CD4-positive, alpha-beta T cell treated with Interleukin-15 for 4 hours (primary cell): ENCODE measurements at places on chromosomes 6 and 20.

DNA sequence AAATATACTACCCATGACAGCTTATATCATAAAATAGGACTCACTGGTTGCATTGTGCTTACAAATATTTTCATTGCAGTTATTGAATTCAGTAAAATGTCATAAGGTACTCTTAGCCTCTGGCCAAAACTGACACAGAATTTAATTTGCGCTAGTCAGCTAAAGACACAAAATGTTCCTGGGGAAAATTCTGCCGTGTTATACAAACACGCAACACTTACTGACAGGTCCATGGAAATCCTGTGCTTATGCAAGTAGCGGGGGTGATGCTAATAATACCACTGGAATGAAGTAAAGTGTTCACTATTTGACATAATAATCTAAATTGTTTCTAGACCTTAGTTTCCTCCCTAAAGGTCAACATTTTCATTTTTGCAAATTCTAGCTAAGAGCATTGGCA, 354.4 kb upstream of the RSPO3 start:
- no peak for DNase-seq

- DNase-seq: no peak
These were observed 808.1 kb downstream of the MAFB start for GRCh38 chr20:39880890-39881289.

- DNase-seq: no peak
These were observed 720.5 kb downstream of the MAFB start for GRCh38 chr20:39968495-39968894.

- peak; percentile 60 for DNase-seq
These were observed 96.1 kb upstream of the BHLHE23 start for GRCh38 chr20:63102721-63103375.

GRCh38 chr20:48679599-48679998, 148.2 kb downstream of the PREX1 start:
- DNase-seq: no peak

DNA sequence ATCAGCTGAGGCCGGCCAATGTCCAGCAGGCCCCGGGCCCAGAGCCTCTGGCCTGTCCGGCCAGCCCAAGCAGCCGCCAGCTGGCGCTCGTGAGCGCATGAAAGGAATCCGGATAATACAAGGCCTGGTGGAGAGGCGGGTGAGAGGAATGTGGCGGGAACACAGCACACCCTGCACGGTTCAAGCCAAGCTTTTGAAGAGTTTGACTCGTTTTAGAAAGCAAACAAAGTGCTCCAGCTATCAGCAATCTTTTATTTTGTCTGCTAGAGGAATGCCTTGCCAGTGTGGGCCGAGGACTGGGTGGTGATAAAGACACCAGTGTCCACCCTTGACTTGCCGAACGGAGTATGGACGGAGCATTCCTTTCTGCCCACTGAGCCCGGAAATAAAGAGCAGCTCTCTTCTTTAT, 9.3 kb upstream of the NEDD9 start:
- DNase-seq: no peak

- DNase-seq: no peak
These were observed 78.0 kb downstream of the EDN3 start for GRCh38 chr20:59378396-59378795.

DNA sequence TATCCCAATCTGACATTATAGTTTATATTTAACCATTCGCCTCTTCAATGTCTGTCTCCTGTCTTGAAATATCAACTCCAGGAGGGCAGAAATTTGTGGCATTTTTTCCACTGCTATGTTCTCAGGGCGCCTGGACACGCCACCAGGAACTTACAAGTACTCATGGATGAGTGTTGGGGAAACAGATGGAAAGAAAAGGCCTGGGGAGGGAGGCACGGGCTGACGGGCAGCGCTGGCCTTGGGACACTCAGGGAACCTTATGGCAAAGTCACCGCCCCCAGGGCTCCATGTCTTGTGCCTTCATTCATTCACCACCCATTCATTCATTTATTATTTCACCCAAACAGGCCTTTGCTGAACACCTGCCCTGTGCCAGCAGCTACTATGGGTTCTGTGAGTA, 222.9 kb downstream of the PREX1 start:
- no peak for DNase-seq

GRCh38 chr6:2197177-2197671, 48.2 kb downstream of the GMDS start:
- no peak for DNase-seq

DNA sequence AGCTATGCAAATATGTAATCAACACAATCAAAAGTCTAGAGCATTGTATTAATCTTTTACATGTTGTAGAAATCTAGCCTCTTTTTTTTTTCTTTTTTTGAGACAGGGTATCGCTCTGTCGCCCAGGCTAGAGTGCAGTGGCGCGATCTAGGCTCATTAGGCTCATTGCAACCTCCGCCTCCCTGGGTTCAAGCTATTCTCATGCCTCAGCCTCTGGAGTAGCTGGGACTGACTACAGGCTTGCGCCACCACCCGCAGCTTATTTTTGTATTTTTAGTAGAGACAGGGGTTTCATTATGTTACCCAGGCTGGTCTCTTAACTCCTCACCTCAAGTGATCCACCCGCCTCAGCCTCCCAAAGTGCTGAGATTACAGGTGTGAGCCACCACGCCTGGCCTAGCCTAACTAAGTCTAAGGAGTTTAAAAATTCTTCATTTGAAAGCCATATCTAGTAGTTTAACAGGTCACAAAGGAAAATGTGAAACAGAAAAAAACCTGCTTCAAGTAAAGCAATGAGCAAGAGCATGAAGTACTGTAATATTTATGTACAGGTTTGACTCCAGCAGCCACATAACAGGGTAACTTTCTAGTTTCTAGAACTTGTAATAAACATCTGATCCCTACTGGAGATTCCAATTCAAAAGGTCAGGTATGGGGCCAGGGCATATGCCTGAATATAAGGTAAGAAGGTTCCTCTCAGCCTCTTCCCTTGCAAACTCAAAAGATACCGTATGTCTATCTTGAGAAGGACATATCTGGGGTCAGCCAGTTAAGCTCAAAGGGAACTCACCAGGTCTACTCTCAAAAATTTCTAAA, 4.4 kb downstream of the CPNE1 start:
- DNase-seq: no peak

GRCh38 chr20:42007251-42007650, 389.1 kb upstream of the CHD6 start:
- DNase-seq: no peak

DNA sequence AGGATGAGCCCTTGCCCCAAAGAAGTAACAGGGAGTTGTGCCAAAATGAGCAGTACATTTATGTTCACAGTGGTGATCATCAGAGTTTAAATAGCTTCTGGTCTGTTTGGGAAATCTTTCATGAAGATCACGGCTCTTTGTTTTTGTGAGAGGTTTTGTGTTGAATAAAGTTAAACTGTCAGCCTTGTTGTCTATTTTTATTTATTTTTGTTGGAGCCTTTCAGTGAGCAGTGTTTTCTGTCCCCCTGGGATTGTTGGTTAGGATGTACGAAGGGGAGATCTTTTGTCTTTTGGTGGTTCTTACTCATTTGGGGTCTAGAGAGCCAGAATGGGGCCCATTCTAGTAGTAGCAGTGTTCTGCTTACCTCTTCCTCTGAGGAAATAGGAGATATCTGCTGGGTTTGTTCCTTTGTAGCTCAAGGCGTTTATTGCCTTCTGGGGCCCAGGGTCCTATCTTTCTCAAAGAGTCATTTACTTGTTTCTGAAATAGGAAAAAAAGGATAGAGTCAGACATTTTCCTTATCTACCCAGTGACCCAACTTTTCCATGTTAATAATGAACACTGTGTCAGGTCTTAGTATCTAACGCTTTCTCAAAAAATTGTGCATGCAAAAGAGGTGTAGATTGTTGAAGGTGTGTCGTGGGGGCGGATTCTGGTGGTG, 157.4 kb downstream of the JARID2 start:
- no peak for DNase-seq

DNA sequence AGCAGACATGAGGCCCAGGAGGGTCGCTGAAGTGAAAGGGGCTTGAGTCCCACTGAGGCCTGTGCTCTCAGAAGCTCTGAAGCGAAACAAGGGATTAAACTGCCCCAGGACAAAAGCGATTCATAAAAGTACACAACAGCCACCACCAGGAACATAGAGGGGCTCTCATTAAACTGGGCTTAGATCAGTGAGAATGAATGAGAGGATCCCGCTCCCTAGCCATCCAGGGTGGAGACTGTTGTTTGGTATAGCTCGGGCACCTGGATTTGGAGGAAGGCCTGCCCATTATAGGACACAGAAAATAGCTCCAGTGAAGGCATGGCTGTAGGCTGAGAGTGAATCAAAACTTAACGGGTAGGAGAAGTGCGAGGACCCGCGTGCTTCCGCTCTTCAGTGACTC, 91.6 kb upstream of the TAB2 start:
- no peak for DNase-seq

- DNase-seq: no peak
These were observed 7.1 kb upstream of the NPBWR2 start for GRCh38 chr20:64114356-64114971.

DNA sequence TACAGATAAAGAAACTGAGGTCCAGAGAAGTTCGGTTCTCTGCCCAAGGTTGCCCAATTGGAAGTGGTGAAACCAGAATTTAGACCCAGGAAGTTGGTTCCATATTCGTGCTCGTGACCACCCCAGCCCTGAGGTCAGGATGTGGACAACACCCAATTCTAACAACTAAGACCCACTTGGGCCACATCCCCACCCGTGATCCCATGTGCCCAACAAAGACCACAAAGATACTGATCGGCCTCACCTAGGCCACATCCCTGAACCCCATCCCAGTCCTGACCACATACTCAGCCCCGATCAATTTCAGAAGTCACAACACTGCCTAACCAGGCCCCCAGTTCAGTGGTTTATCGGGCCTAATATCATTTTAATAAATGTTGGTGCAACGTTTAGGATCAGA, 138.4 kb downstream of the PREX1 start:
- no peak for DNase-seq

DNA sequence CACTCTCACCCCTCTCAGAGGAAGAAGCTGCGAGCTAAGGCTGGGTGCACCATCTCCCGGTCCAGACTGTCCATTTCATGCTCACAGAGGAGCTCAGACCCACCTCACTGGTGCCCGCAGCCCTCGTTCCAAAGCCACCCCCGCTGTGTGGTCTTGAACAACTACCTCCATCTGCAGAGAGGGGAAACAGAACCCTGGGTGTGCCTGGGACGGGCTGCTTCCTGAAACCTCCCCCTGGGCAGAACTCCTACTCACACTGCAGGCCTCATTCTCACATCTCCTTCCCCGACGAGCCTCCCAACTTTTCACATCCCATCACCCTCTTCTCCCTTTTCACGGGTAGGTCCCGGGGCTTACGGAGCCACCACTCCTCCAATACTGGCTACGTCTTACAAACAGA, 18.1 kb downstream of the PMEPA1 start:
- no peak for DNase-seq

DNA sequence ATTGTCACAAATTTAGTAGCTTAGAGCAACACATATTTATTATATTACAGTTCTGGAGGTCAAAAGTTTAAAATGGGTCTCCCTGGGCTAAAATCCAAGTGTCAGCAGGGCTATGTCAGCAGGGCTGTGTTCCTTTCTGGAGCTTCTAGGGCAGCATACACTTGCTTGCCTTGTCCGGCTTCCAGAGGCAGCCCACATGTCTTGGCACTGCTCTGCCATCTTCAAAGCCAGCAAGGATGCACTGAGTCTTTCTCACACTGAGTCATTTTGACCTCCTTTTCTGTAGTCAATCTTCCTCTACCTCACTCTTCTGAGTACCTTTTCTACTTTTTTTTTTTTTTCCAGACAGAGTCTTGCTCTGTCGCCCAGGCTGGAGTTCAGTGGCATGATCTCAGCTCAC, 39.0 kb downstream of the ADGRF4 start:
- no peak for DNase-seq

GRCh38 chr6:169023161-169023874, 230.3 kb downstream of the THBS2 start:
- no peak for DNase-seq

DNA sequence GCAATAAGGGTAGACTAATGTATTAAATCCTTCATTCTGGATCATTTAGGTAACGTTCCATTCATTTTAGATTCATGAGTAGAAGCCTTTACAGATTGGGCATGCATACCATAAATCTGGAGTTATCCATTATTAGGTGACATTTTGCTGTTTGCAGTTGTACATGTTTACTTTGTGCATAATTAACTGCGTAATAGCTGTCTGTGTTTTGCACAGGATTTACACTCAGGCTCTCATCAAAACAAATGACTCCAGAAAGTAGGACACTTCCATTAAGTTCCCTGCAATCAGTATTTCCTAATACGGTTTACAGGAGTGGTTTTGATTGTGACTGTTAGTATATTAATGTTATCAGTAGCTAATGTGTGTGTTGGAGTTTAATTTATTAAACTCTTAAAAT, 997.4 kb downstream of the HACE1 start:
- no peak for DNase-seq
